ENCODE measurements at places on chromosomes 7 and 10. TPM values are rescaled to one million over a fixed set of nuclear protein-coding genes. Genes with fewer than 3 reads are reported as not detected.

- no peak for DNase-seq
Observed at GRCh38 chr7:41881331-41882130, 178.6 kb upstream of the INHBA start.

- no peak for DNase-seq
Observed at GRCh38 chr7:2632733-2633537, 1.1 kb downstream of the TTYH3 start.

DNA sequence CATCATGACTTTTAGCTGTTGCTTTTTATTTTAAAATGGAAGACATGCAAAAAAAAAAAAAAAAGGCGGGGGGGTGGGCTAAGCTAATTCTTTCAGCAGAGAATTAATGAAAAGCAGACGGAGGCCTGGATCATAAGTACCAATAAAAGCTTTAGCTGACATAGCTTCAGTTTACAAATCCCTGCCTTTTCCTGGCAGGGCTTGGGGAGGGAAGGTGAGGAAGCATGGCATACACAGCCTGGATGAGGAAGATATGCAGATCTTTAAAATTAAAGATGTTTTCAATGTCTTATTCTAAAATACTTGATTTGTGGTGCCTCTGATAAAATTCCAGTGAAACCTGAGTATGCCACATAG is 57.0 kb downstream of the ICA1 start:
- DNase-seq = no peak

GRCh38 chr7:124907490-124907889 is 22.1 kb downstream of the POT1 start:
- DNase-seq = no peak

- DNase-seq = no peak
Observed at GRCh38 chr10:31867646-31868045, 61.0 kb downstream of the ARHGAP12 start.

GRCh38 chr7:141649865-141650634 is 51.9 kb downstream of the DENND11 start:
- DNase-seq = peak; percentile 71

DNA sequence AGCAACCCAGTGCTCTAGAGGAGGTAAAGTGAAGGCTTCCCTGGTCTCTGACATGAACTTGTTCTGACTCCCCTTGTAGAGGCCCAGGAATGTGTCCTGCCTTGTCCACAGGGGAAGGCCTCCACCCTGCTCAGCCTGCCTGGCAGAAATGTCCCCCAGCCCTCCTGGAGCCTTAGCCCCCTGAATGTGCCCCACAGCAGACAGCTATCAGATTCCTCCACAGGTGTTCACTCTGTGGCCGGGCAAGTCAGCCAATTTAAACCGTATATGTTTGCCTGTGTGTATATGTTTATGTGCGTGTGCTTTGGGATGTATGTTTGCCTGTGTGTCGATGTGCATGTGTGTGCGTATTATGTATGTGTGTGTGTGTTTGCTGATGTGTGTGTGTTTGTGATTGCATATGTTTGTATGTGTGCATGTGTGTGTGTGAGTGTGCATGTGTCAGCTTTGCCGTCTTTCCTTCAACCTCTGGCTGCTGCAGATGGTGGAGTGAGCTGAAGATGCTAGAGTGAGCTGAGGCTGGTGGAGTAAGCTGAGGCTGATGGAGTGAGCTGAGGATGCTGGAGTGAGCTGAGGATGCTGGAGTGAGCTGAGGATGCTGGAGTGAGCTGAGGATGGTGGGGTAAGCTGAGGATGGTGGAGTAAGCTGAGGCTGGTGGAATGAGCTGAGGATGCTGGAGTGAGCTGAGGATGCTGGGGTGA is 68.9 kb upstream of the ANTXRL start:
- no peak for DNase-seq

The PTN gene
- 16.8 TPM for total RNA-seq

The GTF2IRD2 gene
- 9.1 TPM for total RNA-seq

The MUC12 gene
- total RNA-seq = 12.2 TPM

All from H9 (cell line).